NCI-H2227 treated with DMSO at 0.1 percent for 48 hours (cell line): ENCODE measurements at places on chromosomes 12 and 14.

- no peak for DNase-seq
Observed at GRCh38 chr14:97336816-97337215, 539.6 kb downstream of the VRK1 start.

GRCh38 chr14:86942936-86943335 lies 1050.0 kb downstream of the GALC start:
- no peak for DNase-seq

- no peak for DNase-seq
Observed at GRCh38 chr12:114812384-114812783, 128.4 kb upstream of the TBX3 start.

GRCh38 chr14:71193663-71194062 lies 286.4 kb downstream of the PCNX1 start:
- no peak for DNase-seq

GRCh38 chr12:57626921-57627445 lies 6.0 kb downstream of the B4GALNT1 start:
- DNase-seq, result no peak

GRCh38 chr12:26935636-26936378 lies 2.0 kb downstream of the INTS13 start:
- no peak for DNase-seq

GRCh38 chr14:54202288-54202687 lies 194.5 kb upstream of the CDKN3 start:
- no peak for DNase-seq

GRCh38 chr14:101173698-101174521 lies 270.4 kb upstream of the RTL1 start:
- no peak for DNase-seq

- DNase-seq, result no peak
Observed at GRCh38 chr14:50038398-50039119, 77.8 kb downstream of the VCPKMT start.

GRCh38 chr12:6062757-6063735 lies 61.4 kb downstream of the VWF start:
- no peak for DNase-seq

GRCh38 chr12:53481939-53482586 lies 17.2 kb downstream of the MAP3K12 start:
- no peak for DNase-seq

- DNase-seq, result no peak
Observed at GRCh38 chr12:75239987-75240386, 30.3 kb upstream of the KCNC2 start.

- DNase-seq, result peak; percentile 22
Observed at GRCh38 chr14:95875831-95876760, 536 bp upstream of the TUNAR start.
